ENCODE measurements at places on chromosomes 12 and 14.

GRCh38 chr14:89697281-89698060, 257.1 kb downstream of the EFCAB11 start:
- DNase-seq: no peak

- peak; percentile 52 for DNase-seq
These were observed 17.0 kb downstream of the SLC4A8 start for GRCh38 chr12:51441583-51441982.

- DNase-seq: peak; percentile 86
These were observed 44.7 kb upstream of the ATP23 start for GRCh38 chr12:57896434-57897201.

- DNase-seq: no peak
These were observed 72.5 kb downstream of the PHLDA1 start for GRCh38 chr12:75959060-75959459.

GRCh38 chr12:123113026-123113425, 37.9 kb downstream of the PITPNM2 start:
- DNase-seq: peak; percentile 91

DNA sequence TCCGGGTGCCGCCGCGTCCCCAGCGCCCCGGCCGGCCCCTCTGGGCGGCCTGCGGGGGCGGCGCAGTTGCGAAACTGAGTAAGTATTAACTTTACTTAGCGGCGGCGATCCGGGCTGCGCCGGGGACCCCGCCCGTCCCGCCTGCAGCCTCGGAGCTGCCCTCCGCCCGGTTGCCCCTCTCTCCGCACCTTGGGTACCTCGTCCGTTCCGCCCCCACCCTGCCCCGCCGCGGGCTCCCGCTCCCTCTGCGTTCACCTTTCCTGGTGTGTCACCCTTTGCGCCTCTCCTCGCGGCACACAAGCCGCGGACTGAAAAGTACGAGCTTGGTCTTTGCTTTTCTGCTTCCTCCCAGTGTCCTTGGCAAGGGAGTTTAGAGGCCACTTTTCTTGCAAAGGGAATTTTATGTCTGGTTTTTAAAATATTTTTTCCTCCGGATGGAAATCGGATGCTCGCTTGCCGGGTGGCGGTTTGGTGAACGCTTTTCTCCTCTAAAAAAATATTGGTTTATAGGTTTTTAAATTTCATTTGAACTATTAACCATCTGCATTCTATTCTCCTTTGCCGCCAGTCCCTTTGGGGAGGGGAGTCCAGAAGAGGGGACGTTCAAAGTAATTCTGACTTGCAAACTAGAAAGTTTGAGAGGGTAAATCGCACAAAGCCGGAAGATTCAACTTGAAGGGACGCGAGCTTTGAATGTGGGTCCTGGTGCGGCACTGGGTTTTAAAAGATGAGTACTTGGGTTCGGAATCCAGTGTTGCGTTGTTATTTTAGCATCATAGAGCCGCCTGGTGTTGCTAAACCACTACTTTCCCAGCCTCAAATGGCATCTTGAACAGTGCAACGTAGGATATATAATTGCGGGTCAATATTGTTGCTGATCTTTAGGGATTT, 834 bp downstream of the RASSF8 start:
- DNase-seq: peak; percentile 14

GRCh38 chr14:28777471-28778137, 11.0 kb downstream of the FOXG1 start:
- DNase-seq: peak; percentile 88

DNA sequence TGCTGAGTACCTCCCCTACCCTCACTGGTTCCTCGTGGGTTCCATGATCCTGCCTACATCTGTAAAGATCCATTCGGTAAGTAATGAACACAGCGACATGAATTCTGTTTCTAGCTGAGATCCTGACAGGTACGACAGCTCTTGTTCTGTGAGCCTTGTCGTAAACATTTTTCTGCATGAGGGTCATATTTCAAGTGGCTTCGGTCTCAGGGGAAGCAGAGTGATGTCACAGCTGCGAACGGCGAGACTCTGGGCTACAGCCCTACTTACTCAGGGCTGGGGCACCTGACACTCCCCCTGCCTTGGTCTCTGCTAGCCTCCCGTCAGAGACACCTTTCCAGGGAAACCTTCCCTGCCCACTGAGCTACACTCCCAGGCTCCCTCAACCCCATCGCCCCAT, 85.8 kb downstream of the RBM19 start:
- DNase-seq: no peak

DNA sequence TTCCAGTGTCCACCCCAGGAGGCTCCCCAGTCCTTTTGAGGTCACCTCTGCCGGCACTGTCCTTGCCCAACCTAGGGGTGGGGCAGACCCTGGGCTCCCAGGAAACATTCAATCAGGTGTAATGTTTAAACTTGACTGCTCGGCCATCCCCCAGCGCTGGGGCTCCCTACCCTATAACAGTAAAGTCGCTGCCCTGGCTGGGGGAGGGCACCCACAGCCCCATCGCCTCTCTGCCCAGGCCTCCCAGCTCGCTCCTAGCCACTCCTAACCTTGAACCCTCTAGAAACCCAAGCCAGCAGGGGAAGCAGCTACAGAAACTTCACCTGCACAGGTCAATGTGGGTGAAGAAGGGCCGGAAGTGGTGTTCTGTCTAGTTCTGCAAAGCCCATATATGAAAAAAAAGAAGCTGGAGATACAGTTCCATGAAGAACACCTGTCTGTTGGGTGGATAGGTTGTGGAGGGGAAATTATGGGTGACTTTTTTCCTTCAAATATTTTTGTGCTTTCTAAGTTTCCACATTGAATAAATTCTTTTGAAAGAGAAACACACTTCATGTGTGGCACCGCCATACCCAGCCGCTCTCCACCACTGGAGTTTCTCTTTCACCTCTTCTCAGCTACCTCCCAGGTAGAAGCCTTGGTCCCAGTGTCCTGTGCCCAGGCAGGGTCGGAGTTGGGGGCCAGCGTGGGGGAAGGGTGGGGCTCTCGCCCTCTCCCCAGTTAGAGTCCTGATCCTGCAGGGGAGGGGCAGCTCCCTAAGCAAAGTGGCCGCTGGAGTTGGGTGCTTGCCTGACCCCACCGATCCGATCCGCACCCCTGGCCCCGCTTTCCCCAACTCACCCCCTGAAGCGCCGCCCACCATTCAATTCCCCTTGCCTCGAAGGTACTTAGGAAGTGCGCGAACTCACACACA, 1.1 kb downstream of the CLMN start:
- DNase-seq: no peak

- peak; percentile 97 for DNase-seq
These were observed 120.1 kb upstream of the FZD10 start for GRCh38 chr12:130041983-130042812.

DNA sequence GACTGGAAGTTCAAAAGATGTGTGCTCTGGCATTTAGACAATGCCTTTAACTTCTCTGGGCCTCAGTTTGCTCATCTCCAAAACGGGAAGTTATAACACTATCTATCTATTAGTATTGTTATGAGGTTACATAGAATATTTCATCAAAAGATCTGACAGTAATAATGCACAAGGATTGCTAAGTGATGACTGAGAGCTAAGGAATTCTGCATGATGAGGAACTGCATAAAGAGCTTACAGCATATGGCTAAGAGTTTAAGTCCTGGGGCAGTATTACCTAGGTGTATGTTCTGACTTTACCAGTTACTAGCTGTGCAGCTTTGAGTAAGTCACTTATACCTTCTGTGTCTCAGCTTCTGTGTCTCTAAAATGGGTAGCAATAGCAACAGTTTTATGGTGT, 160.1 kb upstream of the TMPO start:
- no peak for DNase-seq

DNA sequence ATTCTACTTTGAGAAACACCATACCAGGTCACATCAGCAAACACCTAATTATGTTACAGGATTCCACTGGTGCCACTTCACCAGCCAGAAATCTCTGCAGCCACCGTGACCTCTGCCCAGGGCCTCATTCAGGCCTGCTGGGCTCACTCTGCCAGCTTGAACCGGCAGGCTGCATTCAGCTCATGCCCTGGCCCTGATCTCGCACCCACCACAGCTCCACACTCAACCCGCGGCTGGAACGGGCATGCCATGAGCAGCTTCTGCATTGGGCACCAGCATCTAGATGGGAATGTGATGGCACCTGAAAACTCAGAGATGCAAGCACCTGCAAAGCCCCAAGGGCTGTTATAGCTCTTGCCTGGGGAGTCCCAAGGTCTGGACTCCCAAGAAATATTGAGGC, 168.7 kb downstream of the DPY19L2 start:
- no peak for DNase-seq

- no peak for DNase-seq
These were observed 70.3 kb downstream of the RIMBP2 start for GRCh38 chr12:130645751-130646150.

- no peak for DNase-seq
These were observed 5.7 kb downstream of the CACNA2D4 start for GRCh38 chr12:1912580-1913376.

- DNase-seq: no peak
These were observed 158.3 kb downstream of the ADGRD1 start for GRCh38 chr12:131112021-131112420.

DNA sequence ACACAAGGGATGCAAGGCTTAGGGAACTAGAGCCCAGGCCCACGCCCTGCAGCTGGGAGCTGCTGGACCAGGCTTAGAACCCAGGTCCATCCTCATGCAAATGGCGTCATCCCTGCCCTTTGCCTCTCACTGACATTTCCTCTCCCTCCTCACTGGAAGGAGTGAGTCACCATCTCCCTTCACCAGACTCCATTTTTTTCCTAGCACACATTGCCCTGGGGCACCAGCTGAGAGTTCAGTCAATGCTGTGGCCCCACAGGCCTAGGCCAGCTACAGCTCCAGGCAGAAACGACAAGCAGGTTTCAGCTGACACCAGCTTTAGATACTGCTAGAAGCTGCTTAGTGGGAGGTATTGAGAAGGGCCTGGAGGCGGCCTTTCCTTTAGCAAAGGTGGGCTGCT, 98.9 kb downstream of the RIMBP2 start:
- DNase-seq: no peak

- no peak for DNase-seq
These were observed 21.0 kb downstream of the PTPN11 start for GRCh38 chr12:112439769-112440168.

DNA sequence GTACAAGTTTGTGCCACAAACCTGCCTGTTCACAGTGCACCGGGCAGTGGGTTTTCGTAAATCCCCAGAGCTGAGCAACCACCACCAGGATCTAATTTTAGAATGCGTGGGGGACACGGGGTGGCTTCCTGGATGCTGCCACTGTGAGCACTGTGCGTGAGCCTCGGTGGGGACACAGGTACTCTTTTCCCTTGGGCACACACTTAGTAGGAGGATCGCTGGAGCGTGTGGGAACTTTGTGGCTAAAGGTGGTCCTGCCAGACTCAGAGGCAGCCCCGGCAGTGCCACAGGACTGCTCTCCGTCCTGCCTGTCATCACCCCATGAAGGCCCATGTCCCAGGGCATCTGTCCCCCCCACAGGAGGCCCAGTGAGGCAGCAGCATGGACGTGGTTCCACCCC, 21.1 kb downstream of the BTBD6 start:
- no peak for DNase-seq

DNA sequence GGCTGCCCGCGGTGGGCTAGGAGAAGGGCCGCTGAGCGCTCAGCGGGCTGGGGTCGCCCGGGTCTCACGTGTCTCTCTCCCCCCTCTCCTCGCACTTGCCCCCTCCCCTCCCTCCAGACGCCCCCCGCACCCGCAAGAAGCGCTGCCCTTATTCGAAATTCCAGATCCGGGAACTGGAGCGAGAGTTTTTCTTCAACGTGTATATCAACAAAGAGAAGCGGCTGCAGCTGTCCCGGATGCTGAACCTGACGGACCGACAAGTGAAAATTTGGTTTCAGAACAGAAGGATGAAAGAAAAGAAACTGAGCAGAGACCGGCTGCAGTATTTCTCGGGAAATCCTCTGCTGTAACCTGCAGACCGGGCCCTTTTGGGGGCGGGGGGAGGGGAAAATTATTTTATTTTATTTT, 314 bp upstream of the HOTAIR start:
- no peak for DNase-seq

DNA sequence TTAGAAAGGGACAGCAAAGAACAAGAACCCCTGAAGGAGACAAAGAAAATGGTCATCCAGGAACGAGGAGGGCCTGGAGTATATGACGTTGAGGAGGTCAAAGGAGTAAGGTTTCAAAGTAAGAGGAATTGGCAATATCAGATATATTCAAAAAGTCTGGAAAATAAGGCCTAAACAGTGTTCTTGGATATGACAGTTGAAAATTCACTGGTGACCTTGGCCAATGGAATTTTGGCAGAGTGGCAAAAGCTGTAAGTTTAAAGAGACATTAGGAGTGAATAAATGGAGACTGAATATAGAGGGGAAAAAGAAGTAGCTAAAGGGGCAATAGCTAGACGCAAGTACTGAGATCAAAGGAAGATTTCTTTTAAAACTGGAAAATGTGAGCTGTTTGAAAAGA, 4.1 kb upstream of the ACTN1 start:
- no peak for DNase-seq

- no peak for DNase-seq
These were observed 17.4 kb downstream of the NR1H4 start for GRCh38 chr12:100491104-100491503.

DNA sequence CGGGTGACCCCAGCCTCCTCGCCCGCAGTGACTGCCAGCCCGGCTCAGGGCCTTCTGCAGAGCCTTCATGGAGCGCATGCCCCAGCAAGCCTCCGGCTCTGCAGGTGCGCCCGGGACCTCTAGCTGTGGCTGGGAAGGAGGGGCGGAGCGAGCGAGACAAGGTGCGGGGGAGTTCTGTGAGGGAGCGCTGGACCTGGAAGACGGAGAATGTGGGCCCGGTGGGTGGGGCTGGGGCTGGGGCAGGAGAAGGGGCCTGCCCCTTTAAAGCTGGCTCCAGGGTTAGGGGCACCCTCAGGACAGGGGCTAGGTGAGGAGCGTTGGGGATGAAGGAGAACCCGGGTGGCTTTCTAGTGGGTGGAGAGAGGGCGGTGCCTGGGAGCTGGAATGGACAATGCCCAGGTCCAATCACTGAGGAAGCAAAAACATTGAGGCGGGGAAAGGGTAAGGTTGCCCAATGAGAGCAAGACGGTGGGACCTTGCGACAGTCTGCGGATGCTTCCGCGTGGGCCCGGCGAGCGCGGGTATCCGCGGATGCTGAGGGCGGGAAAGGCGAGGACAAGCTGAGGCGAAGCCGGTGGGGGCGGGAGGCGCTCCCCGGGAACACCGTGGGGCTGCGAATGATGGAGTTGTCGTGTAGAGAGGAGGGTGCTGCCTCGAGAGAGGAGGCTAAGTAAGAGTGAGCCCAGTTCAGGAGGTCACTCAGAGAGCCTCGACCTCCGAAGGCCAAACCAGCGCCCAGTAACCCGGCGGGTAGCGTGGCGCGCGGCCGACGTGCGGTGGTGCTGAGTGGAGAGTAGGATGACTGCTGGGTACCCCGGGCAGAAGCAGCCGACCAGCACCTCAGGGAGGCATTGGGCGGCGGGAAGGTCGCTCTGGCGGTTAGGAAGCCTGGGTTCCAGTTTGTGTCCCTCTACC, at the start of gene GLS2:
GLS2 (minus strand) TSS at position 121 of the 915 bp plus-strand sequence; CDS start at position 78, 43 bp downstream.
- peak; percentile 80 for DNase-seq

Data from posterior cingulate gyrus (tissue), 11 donors.